Esophagus mucosa (tissue), 1 donor: ENCODE measurements at places on chromosomes 12 and 14. TPM values are rescaled to one million over a fixed set of nuclear protein-coding genes. Genes with fewer than 3 reads are reported as not detected.

- ATAC-seq, result peak; percentile 49
These were observed 3.3 kb downstream of the FLRT2 start for GRCh38 chr14:85533023-85533860.

- ATAC-seq, result no peak
These were observed 21.6 kb downstream of the EXOC5 start for GRCh38 chr14:57246933-57247657.

DNA sequence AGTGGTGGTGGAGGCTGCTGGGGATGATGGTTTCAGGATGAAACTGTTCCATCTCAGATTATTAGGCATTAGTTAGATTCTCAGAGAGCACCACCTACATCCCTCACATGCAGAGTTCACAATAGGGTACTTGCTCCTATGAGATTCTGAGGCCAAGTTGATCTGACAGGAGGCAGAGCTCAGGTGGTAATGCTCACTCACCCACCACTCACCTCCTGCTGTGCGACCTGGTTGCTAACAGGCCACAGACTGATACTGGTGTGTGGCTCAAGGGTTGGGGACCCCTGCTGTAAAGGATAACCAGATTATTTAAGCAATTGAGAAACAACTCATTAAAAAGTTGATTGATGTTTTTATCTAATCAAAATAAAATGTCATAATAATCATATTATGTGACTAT is 248.5 kb downstream of the RERGL start:
- ATAC-seq, result no peak

DNA sequence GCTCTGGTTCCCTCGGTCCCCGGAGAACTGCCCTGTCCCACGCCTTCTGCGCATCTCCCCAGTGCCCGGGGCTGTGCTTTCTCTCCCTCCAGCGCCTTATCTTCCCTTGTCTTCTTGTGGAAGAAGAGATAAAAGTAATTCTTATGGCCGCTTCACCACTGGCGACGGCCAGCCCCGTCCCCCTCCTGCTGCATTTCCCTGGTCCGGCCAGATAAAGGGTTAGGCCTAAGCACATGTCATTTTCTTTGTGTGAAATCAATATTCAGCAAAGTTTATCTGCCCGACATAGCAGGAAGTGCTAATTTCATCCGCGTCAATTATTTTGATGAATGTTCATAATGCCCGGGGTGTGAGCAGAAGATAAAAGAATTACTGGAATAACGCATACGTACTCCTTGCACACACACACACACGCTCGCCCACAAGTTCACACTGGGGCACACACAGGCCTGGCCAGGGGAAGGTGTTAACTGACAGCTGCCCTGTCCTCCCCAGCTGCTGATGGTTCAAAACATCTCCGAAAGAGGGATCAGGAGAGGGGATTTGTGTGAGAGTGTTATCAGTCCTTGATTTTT is 177.7 kb upstream of the LHX5 start:
- no peak for ATAC-seq

Gene KRT71
- total RNA-seq, result not detected

DNA sequence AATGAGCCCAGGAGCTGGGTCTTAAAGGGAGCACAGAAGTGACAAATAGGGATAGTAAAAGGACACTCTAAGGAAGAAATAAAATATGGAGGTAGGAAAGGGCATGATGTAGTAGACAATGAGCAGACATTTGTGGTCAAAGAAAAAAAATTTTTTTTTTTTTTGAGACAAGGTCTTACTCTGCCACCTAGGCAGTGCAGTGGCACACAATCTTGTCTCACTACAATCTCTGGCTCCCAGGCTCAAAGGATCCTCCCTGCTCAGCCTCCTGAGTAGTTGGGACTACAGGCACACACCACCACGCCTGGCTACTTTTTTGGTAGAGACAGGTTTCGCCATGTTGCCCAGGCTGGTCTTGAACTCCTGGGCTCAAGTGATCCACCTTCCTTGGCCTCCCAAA is 8.5 kb downstream of the FKBP3 start:
- no peak for ATAC-seq

- ATAC-seq, result no peak
These were observed 41.1 kb downstream of the BRMS1L start for GRCh38 chr14:35867280-35867629.

GRCh38 chr12:121996945-121997612 is 24.6 kb upstream of the BCL7A start:
- ATAC-seq, result no peak

GRCh38 chr14:75941030-75941429 is 40.8 kb downstream of the TGFB3 start:
- no peak for ATAC-seq

DNA sequence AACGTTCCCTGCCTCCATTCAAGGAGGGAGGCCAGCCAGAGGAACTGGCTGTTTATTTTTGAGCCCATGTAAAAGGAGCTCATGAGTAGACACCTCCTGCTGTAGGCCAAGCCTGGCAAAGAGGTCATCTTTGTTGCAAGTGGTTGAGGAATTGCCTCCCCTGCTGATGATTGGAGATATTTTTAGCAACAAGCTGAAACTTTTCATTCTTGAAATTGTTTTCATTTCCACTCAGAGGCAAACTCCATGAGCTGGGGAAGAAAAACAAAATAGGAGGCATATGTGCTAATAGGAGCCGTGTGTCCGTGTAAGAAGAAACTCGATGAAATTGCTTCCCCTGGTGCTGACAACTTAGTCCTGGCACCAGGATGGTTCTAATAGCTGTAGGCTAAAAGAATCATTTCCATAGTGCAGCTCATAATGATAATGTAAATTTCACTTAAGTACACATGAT is 440.1 kb upstream of the FAR2 start:
- ATAC-seq, result no peak

Gene CNTN1
- 9.8 TPM for total RNA-seq

GRCh38 chr12:10366875-10367274 is 23.0 kb downstream of the KLRK1 start:
- ATAC-seq, result no peak

DNA sequence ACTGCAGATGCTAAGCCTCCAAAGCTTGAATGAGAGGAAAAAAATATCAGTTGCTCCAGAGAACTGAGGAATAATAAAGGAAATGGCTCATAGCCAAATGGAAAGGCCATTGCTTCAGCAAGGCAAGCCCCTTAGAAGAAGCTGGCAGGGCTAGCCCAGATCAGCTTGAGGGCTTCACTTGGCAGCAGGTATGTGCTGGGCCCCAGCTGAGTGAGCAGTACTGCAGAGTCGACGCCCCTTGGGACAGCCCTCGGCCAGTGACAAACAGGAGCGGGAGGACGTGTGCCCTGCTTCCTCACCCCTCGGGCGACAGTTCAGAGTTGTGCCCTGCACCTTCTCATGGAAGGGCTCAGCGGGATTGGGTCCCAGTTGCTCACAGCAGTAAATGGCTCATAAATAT is 1031.2 kb upstream of the TMEM132C start:
- no peak for ATAC-seq

Gene TRIM9
- 0.32 TPM for total RNA-seq

Gene LIN52
- total RNA-seq, result 3.5 TPM

- ATAC-seq, result peak; percentile 39
These were observed 25.2 kb downstream of the NID2 start for GRCh38 chr14:52043690-52044089.

Gene ZNF891
- 0.64 TPM for total RNA-seq

GRCh38 chr12:9796346-9796745 is 30.9 kb upstream of the KLRF1 start:
- no peak for ATAC-seq

GRCh38 chr14:85165094-85165493 is 364.9 kb upstream of the FLRT2 start:
- ATAC-seq, result no peak

GRCh38 chr12:46230983-46231382 is 37.9 kb downstream of the SLC38A1 start:
- no peak for ATAC-seq

- peak; percentile 37 for ATAC-seq
These were observed 7.6 kb downstream of the BAZ2A start for GRCh38 chr12:56622535-56622934.

- no peak for ATAC-seq
These were observed 47.9 kb downstream of the ANKRD9 start for GRCh38 chr14:102461490-102462338.

Gene KCNC2
- not detected for total RNA-seq

Gene AQP5
- 1.3 TPM for total RNA-seq

- no peak for ATAC-seq
These were observed 583.6 kb downstream of the GALC start for GRCh38 chr14:87409393-87409792.
